ENCODE measurements at places on chromosomes 16 and 17. TPM values are rescaled to one million over a fixed set of nuclear protein-coding genes. Genes with fewer than 3 reads are reported as not detected.

SOX15 gene
- 3.1 TPM for total RNA-seq

DNA sequence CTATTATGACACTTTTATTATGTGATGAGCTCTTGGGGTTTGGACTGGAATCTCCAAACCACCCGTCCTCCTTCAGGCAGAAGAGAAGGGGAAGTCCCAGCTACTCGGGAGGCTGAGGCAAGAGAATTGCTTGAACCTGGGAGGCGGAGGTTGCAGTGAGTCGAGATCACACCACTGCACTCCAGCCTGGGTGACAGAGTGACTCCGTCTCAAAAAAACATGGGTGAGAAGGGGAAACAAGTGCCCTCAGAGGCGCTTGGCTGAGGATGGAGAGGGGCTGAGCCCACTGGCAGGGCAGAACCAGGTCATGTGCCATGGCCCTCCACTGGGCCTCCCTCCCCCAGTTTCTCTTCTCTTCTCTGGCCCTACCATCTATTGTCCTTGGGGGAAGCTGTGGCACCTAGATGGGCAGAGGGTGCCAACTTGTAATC is 120.9 kb upstream of the SMURF2 start:
- no peak for DNase-seq
- H3K4me1 ChIP-seq: peaks cover 28% of the 10 kb centered on the region
- no peak overlapping the region for H3K27ac ChIP-seq
- no peak overlapping the region for H3K4me3 ChIP-seq

WNT9B gene
- 0.78 TPM for total RNA-seq

GRCh38 chr16:51306116-51306515 is 155.0 kb upstream of the SALL1 start:
- H3K4me3 ChIP-seq: no peak overlapping the region
- no peak overlapping the region for H3K27ac ChIP-seq
- H3K36me3 ChIP-seq: no peaks in the 10 kb centered on the region
- no peaks in the 10 kb centered on the region for H3K27me3 ChIP-seq

EPX gene
- total RNA-seq: not detected

DNA sequence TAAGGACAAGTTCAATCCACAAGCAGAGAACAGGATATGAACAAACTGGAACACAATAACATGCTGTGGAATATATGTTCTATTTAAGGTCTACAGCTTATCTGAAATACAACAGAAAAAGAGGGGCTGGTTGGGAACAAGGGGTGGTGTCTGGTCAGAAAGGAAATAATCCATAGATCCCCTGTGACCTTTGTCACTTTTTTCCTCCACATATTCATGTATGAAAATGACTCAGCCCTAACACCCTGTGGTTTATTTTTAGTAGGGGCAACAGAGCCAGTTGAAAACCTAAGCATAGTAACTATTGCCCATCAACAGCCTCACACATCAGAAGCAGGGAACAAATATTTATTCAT is 12.3 kb upstream of the SPAG9 start:
- DNase-seq: no peak
- peaks cover 3% of the 10 kb centered on the region for H3K4me1 ChIP-seq
- no peaks in the 10 kb centered on the region for H3K27me3 ChIP-seq
- H3K36me3 ChIP-seq: no peaks in the 10 kb centered on the region
- no peak overlapping the region for H3K27ac ChIP-seq
- H3K4me3 ChIP-seq: no peak overlapping the region

DNA sequence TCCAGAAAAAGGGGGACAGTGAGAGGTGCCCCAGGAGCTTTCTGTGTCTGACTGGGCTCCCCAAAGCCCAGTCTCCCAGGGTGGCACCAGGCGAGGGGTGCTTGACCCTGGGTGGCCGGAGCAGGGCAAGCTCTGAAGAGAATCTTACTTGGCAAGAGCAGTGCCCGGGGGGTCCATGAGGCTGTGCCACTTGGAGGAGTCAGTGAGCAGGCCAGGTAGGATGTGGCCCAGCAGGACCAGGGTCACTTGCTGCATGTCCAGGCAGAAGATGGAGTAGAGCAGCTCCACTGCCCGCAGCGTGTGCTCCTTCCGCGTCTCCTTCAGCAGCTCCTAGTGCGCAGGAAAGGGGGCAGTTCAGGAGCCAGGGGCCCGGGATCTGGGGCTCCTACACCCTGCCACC is 7.3 kb downstream of the CSF3 start:
- no peaks in the 10 kb centered on the region for H3K36me3 ChIP-seq
- DNase-seq: no peak
- no peaks in the 10 kb centered on the region for H3K27me3 ChIP-seq
- no peak overlapping the region for H3K4me3 ChIP-seq

C16orf89 gene
- 12.2 TPM for total RNA-seq

CD300A gene
- total RNA-seq: 12.6 TPM

DNA sequence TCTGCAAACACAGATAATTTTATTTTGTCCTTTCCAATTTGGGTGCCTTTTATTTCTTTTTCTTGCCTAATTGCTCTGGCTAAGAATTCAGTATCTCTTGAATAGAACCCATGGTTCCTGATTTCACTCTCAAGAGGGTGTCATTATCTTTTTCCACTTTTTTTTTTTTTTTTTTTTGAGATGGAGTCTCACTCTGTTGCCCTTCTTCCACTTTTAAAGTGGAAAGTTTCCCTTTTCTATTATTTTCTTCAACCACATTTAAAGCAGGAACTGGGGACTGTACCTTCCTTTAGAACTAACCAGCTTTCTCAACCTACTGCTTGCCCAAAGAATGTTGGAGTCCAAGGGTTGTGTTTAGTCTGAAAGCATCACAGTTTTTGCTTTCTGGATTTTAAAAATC is 31.1 kb downstream of the SLFN11 start:
- H3K27ac ChIP-seq: no peak overlapping the region
- no peaks in the 10 kb centered on the region for H3K36me3 ChIP-seq
- H3K4me1 ChIP-seq: no peaks in the 10 kb centered on the region
- H3K27me3 ChIP-seq: no peaks in the 10 kb centered on the region

DNA sequence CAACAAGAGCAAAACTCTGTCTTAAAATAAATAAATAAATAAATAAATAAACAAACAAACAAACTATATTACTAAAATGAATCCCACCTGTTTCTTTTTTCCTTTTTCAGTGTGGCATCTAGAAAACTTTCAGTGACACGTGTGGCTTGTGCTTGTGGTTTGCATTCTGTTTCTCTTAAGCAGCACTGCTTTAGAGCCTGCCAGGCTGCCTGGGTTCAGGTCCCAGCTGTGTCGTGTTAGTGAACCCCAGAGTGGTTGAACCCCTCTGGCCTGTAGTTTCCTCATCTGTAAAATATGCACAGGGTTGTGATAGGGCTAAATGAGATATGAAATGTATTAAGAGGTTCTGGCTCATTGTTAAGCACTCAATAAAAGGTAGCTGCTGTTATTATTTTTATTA is 12.1 kb upstream of the EPN3 start:
- no peaks in the 10 kb centered on the region for H3K27me3 ChIP-seq
- DNase-seq: no peak
- no peaks in the 10 kb centered on the region for H3K36me3 ChIP-seq
- H3K4me1 ChIP-seq: no peaks in the 10 kb centered on the region
- H3K27ac ChIP-seq: no peak overlapping the region

ZNF48 gene
- 5.5 TPM for total RNA-seq

DNA sequence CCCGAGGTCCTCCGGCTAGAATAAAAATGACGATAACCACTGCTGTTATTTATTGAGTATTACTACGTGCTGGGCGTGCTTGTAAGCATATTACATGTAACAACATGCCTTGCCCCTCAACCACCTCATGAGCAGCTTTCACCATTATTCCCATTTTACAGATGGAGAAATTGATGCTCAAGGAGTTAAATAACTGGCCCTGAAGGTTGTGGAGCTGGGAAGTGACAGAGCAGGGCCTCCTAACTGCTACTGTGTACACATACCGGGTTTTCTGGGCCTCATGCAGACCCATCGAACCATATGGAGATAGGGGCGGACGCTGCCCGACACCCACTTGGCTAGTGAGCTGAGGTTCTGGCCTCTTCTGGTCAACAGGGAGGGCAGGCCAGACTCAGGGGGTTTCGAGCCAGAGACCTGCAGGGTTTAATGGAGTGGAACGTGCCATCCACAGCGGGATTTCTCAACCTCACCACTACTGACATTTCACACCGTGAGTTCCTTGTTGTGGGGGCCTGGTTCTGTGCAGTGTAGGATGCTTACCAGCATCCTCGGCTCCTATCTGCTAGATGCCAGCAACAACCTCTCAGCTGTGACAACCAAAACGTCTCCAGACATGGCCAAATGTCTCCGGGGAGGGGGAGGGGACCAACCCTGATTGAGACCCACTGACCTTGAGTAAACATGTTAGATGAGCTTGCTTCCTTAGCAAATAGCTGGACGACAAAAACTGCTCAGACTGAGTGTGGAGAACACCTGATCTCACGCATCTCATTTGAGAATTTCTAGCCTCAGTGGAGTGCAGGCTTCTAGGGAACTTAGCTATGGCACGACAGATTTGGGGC is 432.0 kb downstream of the SLC39A11 start:
- no peak for DNase-seq
- no peak overlapping the region for H3K4me3 ChIP-seq
- no peaks in the 10 kb centered on the region for H3K27me3 ChIP-seq
- no peak overlapping the region for H3K27ac ChIP-seq
- H3K36me3 ChIP-seq: no peaks in the 10 kb centered on the region

GRCh38 chr17:50440838-50441829 is 15.1 kb downstream of the ACSF2 start:
- H3K27ac ChIP-seq: no peak overlapping the region
- no peaks in the 10 kb centered on the region for H3K4me1 ChIP-seq
- H3K4me3 ChIP-seq: no peak overlapping the region
- no peaks in the 10 kb centered on the region for H3K27me3 ChIP-seq
- DNase-seq: no peak

KCNG4 gene
- not detected for total RNA-seq
